Stimulated activated CD4-positive, alpha-beta T cell treated with anti-CD3 and anti-CD28 coated beads, Interleukin-1b, Interleukin-23, amount 100 ng/mL, for 24 hours (primary cell): ENCODE measurements at places on chromosomes 1 and 21.
A peak's percentile ranks its signal among the peaks of the same experiment; 100 is the strongest.

GRCh38 chr21:18267496-18267895 lies 22.9 kb downstream of the CHODL start:
- DNase-seq = no peak

DNA sequence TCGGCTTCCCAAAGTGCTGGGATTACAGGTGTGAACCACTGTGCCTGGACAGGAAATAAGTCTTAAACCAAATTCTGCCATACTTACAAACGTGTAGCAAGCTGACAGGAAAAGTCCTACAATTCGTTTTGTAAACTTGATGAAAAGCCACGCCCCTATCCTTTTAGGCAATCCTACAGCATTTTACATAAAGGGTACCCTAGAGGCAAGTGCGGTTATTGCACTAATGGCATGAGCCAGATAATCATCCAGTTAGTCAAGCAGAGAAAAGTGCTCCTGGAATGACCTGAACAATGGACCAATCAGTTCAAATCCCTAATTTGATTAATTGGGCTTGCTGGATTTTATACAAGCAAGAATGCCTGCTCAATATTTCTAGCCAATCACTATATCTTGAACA lies 338.2 kb downstream of the KIF26B start:
- no peak for DNase-seq

DNA sequence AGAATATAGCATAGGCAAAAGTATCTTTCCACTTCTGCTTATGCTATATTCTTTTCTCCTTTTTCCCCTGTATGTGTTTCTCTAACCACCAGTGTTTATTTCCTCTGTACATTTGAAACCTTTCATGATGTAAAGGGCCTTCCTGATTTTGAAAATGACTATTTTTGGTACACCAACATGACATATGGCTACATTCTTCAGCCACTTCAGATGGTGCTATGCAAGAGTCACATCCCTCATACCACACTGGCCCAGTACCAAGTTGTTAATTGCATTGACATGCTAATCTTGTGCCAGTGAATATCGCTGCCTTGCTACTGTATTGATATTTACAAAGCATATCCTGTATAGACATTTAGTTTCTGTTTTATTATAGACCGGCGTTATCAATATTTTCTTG lies 408.7 kb downstream of the NCAM2 start:
- DNase-seq = no peak

DNA sequence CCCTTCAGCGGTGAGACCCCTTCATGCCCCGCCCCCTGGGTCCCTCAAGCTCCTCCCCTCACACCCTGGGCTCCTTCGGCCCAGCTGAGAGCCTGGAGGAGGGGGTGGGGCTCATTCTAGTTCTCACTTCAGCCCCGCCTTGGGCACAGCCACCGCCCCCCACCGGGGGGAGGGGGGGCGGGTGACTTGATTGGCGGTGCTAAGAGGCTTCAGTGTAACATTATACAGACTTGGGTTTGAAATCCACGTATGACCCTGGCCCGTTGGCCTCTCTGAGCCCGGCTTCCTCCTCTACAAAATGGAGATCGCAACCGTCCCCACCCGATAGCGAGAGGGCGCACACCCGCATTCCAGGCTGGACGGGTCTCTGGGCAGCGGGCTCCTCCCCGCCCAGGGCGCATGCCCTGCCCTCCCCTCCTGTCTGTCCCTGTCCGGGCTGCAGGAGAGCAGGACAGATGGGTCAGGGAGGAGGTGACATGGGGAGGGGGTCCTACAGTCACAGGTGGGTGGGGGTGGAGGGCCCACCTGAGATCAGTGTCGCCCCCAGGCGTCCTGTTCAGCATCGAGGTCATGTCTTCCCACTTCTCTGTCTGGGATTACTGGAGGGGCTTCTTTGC lies 5.1 kb downstream of the CLCNKB start:
- no peak for DNase-seq

- DNase-seq = no peak
These were observed 3.3 kb downstream of the PTPRC start for GRCh38 chr1:198641966-198642668.

GRCh38 chr21:15928196-15928595 lies 198.4 kb downstream of the USP25 start:
- no peak for DNase-seq

DNA sequence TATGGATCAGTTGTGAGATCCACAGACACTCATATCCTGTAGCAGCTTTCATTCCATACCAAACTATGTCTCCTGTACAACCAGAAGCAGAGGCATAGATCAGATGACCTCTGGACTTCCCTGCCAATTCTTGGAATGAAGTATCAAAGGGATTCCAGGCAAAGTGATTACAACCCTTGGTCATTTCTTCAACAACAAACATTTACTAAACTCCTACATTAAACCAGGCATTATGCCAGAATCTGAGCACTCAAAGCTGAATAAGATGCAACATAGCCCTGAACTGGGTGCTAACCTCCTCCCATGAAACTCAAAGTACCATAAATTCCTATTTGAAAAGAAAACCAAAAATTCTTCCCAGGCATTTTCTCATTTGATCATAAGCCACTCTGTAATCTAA lies 121.2 kb upstream of the SGIP1 start:
- no peak for DNase-seq

GRCh38 chr1:57848406-57848805 lies 424.5 kb upstream of the DAB1 start:
- DNase-seq = no peak

GRCh38 chr1:238063454-238063853 lies 172.7 kb upstream of the ZP4 start:
- no peak for DNase-seq

DNA sequence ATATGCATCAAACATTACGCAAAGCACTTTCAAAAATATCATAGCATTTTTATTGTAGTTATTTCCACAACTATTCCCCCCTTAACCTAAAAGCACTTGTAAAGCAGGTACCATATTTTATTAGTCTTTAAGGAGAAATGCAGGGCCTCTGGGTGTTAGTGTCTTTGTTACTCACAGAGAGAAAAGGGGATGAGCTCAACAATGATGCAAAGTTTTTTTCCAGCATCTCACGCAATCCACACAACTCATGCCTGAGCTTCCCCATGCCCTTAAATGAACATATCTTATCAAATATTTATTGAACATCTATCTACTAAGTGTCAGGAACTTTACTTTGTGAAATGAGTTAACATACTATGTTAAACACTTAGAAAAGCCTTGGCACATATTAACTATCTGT lies 50.6 kb downstream of the BEND5 start:
- no peak for DNase-seq

- DNase-seq = peak; percentile 34
These were observed 10.7 kb downstream of the MACF1 start for GRCh38 chr1:39214998-39215873.

GRCh38 chr1:229579059-229579673 lies 20.7 kb upstream of the ABCB10 start:
- no peak for DNase-seq

GRCh38 chr1:218865591-218865990 lies 308.1 kb upstream of the LYPLAL1 start:
- DNase-seq = no peak

- DNase-seq = no peak
These were observed 157.3 kb upstream of the VAMP3 start for GRCh38 chr1:7613851-7614205.

DNA sequence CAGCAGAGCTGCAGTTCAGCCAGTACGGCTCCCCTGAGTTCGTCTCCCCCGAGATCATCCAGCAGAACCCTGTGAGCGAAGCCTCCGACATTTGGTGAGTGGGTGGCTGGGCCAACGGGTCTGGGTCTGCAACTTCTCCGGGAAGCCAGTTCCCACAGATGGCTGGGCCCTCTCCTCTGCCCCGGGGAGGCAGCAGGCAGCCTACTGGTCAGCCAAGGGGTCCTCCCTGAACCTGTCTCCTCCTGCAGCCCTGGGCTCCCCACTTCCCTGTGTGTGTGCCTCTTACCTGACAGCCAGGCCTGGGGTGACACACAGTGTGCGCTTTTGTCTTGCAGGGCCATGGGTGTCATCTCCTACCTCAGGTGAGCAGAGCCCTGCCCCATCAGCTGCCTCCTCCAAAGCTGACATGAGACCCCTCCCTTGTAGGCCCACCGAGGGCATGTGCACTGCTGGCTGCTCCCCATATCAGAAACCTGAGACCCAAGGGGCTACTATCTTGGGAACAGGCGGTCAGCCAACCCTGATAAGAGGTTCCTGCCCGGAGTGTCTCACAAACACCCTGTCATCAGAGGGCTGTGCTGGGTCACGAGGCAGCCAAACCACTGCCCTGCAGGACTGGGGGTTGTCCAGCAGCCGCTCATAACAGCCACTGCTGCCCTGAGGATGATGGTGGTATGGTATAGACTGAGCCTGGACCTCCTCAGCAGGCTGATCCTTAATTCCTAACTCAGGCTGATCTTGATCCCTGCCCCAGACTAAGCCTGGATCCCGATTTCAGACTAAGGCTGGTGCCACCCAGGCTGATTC lies 37.6 kb downstream of the TRIM11 start:
- no peak for DNase-seq

GRCh38 chr1:23544444-23545389 lies 13.7 kb upstream of the E2F2 start:
- DNase-seq = peak; percentile 57

DNA sequence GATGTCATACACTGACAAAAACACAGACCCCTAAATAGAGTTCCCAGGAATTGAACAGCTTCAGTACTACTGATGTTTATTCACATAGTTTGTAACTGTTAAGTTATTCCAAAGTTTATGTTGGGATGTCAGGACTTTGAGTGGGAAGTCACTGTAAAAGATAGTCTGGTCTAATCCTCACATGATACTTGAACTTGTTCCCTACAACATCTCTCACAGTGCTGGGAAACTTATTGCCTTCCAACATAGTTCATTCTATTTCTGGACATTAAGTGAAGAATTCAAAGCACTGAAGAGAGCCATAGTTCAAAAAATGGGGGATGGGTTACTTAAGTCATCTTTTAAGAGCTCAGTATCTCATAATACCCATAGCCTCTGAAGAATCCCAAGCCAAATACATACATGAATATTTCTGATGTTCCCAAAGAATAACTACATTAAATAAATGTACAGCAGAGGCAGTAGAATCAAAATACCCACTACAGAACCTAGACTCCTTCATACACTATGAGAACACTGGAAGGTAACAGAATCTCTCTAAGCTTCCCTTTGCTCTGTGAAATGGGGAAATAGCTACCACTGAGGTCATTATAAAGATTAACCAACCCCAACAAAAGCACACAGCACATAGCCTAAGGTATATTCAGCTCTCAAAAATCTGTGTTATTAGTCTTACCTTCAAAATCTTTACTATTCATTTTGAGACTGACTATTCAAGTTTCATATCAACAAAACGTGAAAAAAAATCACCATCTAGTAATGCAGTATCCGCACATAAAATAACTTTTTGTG lies 81.4 kb downstream of the ESRRG start:
- no peak for DNase-seq

- no peak for DNase-seq
These were observed 9.7 kb upstream of the GNG4 start for GRCh38 chr1:235659186-235659771.

DNA sequence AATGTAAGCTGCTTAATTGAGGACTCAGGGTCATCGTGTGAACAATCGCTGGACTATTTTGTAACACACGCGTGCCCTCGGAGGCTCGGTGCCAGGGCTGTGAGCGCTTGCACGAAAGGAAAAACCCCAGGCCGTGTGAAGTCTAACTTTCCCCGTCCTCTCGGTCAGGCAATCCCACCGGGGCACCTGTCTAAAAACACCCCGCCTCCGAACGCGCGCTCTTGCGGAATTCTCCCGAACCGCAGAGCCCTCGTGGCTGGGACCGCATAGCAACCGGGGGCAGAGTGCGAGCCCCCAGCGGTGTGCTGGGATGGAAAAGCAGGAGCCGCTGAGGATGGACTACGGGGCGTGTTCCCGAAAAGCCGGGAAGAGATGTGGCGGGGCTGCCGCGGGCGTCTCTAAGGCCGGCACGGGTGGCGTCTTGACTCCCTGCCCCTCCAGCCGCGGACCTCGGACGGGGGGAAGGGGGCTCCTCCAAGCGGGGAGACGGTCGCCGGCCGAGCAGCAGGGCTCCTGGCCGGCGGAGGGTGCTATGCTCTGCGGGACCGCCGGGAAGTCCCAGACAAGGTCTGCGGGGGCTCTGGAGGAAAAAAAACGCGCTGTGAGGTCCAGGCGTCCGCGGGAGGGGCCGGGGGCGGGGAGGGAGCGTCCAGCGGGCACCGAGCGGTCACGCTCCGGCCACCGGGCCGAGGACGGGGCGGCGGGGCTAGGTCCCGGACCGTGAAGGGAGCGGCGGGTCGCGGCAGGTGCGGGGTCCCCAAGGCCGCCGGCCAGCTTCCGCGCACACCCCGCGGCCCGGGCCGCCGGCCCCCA lies 936 bp downstream of the ZBTB21 start:
- peak; percentile 56 for DNase-seq

- DNase-seq = no peak
These were observed 14.3 kb downstream of the PLEKHA6 start for GRCh38 chr1:204345438-204345841.

DNA sequence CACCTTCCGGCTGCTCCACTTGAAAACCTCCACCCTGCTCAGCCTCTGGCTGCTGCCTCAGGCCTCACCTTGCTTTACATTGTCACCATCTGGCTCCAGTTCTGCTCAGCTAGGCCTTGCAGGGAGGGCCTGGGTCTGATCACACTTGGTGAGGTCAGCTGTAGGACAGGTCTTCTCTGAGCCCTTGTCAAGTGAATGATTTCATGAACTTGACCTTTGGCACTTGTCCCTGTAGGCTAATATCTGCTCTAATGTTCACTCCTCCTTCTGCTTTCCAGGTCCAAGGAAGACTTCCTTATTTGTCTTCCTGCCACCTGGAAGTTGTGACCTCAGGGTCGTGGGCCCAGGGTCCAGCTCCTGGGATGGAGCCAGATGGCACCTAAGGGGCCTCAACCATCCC lies 41.4 kb downstream of the PTPRF start:
- DNase-seq = no peak

- DNase-seq = no peak
These were observed 430 bp downstream of the WASF2 start for GRCh38 chr1:27489501-27489972.

DNA sequence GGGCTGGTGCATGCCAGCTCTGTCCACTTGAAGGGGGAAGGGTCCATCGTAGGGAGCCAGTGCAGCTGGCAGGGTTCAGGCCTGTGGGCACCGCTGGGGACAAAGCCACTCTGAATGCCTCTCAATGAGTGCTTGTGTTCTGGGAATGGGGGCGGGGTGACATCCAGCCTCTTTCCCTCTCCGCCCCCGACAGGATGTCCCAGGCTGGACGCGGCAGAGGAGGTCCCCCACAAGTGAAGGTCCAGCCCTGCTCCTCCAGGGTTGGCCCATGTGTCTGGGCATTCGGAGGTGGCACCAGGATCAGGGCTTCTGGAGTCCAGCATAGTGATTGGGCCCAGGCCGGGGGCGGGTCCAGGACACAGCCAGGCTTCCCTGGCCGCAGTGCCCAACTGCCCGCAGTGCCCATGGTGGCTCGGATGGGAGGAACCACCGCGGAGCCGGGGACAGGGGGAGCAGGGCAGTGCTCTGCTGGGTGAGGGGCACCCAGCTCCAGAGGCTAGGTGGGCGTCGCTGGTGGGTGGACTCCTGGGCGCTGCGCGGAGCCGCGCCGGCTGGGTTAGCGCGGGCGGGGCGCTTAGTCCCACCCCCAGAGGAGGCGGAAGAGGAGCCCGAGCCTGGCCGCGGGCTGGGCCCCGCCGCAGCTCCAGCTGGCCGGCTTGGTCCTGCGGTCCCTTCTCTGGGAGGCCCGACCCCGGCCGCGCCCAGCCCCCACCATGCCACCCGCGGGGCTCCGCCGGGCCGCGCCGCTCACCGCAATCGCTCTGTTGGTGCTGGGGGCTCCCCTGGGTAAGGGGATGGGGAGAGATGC lies at the start of gene SHISA4:
TSS of gene SHISA4 (plus strand) at position 617 of the 808 bp plus-strand sequence. CDS start at position 714, 97 bp downstream.
- no peak for DNase-seq
